AML-193 (cell line): ENCODE measurements at places on chromosomes 16 and 17.

DNA sequence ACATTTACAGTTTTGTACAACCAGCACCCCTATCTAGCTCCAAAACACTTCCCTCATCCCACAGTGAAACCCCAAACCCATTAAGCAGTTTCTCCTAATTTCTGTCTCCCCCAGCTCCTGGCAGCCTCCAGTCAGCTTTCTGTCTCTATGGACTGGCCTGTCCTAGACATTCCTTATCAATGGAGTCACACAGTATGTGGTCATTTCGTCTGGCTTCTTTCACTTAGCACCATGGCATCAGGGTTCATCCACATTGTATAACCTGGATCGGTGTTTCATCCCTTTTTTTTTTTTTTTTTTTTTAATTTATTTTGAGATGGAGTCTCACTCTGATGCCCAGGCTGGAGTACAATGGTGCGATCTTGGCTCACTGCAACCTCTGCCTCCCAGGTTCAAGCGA, 68.5 kb downstream of the ZDHHC7 start:
- no peak for DNase-seq

DNA sequence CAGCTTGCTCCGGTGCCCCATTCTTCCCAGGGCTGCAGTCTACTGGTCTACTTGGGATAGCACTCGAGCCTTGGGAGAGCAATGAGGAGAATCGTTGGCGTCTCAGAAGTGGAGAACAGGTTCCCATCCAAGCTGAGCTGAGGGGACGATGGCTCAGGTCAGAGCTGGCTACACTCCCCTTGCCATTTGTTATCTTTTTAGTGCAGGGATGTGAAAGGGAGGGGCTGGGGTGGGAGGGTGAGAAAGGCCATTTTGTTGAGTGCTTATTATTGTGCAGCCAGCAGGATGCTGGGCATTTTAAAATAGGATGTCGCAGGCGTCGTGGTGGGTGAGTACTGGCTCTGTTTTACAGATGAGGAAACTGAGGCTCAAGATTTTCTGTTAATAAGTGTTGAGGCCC, 410.8 kb downstream of the SNX29 start:
- no peak for DNase-seq

DNA sequence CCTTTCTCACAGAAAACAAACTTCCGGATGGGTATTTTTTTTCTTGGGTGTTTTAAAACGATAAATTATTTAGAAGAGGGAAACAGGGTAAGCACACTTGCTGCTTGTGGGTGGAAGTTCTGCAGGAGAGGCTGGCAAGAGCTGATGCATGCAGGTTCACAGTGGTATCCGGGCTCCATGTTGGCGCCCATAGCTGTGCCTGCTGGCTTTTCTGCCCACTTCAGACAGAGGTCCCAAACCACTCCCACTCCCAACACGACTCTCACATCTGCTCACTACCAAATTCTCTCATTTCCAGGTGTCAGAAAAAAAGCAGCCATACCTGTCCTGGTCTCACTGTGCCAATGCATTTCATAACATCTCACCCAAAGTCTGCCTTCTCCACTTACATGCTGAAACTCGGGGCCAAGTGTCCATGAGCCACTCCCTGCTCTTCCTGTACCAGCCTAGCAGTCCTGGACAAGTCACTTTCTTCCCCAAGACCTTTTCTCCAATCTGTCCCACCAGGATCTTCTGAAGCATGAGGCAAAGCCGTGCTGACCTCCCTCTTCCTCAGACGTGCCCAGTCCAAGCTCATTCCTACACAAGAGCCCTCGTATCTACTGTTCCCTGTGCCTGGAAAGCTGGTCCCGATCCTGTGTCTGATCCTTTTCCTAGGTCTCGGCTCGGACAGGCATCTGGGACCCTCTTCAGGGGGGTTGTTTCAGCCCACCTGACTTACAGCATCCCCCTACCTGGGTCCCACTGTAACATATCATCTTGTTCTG, 1.5 kb downstream of the CD300LF start:
- no peak for DNase-seq

DNA sequence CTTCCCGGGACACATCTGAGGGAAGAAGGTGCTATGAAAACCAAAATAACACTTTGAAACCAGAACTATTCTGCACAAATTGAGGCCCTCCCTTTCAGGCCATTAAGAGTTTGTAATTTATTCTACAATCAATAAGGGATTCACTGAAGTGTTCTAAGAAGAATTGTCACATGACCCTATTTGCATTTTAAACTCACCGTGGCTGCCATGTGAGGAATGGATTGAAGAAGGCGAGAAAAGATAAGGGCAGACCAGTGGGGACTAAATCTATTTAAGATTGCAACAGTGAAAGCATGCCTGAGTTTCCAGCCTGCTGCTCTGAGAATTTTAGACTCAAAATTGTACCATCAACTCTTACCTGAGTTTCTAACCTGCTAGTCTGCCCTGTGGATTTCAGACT, 408.8 kb upstream of the SALL1 start:
- no peak for DNase-seq

- no peak for DNase-seq
Observed at GRCh38 chr16:79005096-79005495, 595.4 kb downstream of the MAF start.

DNA sequence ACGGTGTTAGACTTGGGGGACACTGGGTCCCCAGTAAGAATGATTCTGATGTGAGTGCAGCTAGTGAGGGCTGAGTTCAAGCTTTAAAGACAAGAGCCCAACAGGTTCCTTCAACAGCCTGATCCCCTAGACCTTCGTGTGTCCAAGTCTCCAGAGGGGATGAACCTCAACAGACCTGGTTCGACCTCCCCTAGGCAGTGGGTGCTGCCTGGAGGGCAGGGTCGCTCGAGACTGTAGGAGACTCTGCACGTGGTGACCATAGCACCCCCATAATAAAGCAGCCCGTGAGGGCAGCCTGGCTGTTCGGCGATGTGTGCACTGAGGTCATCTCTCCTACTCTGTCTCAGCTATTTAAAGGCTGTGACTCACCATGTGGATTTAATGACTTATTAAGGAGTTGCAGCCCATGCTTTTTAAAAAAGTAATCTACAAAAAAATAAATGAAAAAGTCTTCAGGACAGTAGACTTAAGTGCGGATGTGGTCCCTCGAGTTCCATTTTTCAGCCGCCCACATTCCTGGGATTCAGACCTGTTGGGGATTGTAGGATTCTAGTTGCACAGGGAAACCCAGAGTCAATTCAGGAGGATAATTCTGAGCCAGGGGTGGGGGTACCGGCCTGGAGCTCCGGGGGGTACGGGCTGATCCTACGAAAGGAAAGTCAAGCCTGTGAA, 23.4 kb upstream of the METRNL start:
- no peak for DNase-seq
